ENCODE measurements at places on chromosomes 5 and 9.

DNA sequence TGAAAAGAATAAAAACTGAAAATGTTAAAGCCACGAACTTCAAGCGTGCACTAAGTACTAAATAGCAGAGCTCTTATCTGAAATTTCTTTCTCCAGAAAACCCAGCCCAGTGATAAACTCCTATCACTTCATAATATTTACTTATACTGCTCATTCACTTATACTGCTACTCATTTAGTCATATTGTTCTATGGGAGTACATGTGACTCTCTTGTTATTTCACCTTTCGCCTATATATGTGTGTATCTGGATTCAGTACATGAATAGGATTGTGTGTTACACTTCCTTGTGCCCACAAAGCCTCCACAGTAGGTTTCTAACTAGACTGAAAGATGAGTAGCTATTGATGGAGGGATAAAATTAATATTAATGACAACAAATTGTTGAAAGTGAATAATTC, 526.8 kb upstream of the GRAMD2B start:
- no peak for DNase-seq

GRCh38 chr5:118146824-118147223, 841.5 kb downstream of the DTWD2 start:
- no peak for DNase-seq

GRCh38 chr5:57094753-57095683, 78.8 kb upstream of the GPBP1 start:
- no peak for DNase-seq

DNA sequence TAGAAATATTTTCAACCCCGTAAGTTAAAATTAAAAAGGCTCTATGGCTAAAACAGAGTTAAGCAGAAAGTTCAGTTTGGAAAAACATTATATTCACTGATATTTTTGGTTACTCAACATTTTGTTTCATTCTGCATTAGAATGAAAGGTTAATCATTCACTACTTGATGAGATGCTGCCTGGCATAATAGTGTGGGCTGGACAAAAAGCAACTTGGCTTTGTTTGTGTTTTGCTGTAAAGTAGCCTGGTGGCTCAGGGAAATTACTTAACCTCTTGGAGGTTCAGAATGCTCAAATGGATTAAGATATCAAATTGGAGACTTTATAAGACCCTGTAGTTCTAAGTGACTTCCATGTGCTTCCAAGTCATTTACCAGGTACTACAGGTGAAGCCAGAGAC, 367.4 kb upstream of the TRPC7 start:
- DNase-seq = no peak

GRCh38 chr5:149780043-149780737, 50.1 kb downstream of the PPARGC1B start:
- no peak for DNase-seq

DNA sequence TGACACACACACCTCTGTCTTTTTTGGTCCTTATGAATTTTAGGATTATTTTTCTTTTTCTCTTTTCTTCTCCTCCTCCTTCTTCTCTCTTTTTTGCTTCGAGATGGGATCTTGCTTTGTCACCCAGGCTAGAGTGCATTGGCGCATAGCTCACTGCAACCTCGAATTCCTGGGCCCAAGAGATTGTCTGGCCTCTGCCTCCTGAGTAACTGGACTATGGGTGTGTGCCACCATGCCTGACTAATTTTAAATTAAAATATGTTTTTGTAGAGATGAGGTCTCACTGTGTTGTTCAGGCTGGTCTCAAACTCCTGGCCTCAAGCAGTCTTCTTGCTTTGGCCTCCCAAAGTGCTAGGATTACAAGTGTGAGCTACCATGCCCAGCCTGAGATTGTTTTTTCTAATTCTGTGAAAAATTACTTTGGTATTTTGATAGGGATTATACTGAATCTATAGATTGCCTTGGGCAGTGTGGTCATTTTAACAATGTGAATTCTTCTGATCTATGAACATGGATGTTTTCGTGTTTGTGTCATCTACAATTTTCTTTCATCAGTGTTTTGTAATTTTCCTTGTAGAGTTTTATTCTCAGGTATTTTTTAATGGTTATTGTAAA, 7.7 kb downstream of the AHRR start:
- DNase-seq = no peak

- DNase-seq = no peak
Observed at GRCh38 chr5:157120102-157120501, 11.3 kb upstream of the HAVCR2 start.

DNA sequence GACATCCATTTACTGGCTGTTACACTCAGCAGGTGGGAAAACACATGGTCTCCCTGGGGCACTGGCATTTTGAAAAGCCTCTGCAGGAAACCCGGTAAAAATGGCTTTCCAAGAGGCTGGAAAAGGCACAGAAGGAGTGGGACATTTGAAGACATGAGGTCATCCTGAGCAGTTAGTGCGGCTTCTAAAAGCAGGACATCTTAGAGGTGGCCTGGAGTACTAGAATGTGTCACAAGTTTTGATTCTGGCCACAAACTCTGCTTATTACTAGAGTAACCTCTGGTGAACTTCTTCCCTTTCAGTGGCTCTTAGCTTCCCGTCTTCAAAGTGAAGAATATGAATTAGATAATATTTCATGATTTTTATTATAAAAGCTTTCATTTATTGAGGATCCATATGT, 423.0 kb upstream of the BRINP1 start:
- DNase-seq = no peak

- no peak for DNase-seq
Observed at GRCh38 chr5:127562252-127562651, 44.8 kb downstream of the PRRC1 start.

DNA sequence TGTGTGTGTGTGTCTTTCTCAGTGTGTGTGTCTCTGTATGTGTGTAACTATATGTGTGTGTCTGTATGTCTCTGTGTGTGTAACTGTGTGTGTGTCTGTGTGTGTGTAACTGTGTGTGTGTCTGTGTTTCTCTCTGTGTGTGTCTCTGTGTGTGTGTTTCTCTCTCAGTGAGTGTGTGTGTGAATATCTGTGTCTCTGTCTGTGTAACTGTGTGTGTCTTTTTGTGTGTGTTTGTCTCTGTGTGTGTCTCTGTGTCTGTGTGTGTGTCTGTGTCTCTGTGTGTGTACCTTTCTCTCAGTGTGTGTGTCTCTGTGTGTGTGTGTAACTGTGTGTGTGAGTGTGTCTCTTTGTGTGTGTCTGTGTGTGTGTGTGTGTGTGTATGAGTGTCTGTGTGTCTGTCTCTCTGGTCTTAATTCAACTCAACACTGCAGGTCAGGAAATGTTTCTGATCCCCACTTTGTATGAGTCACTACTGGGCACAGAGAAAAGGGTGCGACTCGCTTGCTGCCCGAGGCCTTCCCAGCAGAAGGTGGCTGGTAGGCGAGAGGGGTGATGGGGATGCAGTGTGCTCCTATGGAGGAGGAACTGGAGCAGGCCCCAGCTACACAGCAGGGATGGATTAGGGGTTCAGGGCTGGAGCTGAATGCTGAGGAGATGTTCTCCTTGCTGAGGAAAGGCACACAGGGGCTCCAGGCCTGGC, 52.1 kb downstream of the NSG2 start:
- DNase-seq = no peak

DNA sequence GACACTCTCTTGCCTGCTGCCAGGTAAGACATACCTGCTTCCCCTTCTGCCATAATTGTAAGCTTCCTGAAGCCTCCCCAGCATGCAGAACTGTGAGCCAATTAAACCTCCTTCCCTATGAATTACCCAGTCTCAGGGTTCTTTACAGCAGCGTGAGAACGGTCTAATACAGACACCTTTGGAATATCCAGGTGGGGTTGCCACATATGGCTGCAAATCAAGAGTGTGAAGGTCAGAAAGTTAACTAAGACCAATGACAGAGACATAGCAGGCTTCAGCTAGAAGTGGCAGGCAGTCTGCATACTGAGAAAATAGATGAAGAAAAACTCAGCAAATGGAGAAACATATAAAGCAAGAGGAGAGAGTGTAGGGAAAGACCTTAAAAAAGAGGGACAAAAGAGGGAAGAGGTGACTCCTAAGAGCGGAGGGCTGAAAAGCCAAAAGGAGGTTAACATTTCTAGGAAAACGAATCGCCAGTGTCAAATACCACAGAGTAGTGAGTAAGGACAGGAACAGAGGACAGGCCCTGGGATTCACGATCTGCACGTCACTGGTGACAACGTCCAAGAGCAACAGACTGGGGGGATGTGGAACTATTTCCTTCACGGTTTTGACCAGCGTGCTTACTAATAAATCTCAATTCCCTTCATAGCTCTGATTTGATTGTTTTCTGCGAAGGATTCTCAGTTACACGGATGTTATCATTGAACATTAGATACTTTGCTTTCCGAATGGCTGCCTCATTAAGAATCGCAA, 1.7 kb upstream of the ACO1 start:
- no peak for DNase-seq

DNA sequence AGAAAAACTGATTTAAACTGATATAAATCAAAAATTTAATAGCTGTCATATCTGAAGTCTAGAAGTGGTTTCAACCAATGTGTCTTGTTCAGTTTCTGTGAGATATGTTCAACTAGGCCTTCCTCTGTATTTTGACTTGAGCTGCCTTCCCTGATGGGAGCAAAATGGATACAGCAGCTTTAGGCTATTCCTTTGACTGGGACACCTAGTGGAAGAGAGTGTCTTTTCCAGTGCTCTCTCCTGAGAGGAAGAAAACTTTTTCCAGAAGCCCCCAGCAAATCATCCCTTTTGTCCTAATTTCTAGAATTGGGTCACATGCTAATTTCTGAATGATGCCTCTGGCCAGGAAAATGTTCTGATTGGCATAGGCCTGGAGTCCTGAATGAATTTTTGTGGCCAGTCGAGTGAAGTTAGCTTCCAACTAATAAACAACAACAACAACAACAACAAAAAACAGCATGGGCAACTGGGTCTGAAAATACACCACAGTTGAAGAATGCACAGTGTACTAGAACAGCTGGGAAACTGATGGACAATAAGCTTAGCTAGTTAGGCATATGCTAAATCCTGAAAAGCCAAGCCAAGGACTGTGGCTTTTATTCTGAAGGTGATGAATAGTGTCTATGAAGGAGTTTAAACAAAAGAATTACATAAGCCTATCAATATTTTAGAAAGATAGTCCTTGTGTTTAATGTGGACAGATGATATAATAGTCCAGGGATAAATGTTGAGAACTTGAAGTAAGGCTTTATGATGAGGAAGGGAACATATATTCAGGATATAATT, 125.7 kb downstream of the FBN2 start:
- DNase-seq = no peak

DNA sequence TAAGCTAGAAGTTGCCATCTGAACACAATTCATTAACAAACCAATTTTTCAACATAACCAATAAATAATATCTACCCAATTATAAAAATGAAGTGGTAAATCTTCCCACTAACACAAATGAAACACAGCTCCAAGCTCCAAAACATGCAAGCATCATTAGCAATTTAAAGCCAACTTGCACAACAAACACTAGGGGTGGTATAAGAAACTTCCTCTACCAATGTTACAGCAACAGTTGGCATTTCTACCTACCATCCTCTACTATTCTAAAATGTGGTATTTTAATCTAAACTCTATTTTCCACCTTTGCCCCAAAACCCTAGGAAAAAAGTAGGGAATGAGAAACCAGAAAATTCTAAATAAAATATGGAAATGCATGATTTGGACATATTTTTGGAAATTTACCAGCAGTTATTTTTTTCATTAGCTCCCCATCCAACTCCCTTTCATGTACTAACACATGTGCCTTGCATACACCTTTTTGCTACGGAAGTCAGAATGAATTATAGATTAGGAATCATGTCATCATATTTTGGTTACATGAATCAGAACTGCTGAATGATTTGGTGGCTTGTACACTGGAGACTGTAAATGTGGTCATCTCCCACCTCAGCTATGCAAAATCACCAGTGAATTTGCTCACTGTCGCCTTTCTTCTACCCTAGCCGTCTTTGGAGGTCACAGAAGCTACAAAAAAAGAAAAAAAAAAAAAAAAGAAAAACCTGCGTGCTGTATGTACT, 4.1 kb downstream of the NR6A1 start:
- DNase-seq = no peak

- DNase-seq = no peak
Observed at GRCh38 chr9:130947618-130948140, 8.6 kb upstream of the FIBCD1 start.

DNA sequence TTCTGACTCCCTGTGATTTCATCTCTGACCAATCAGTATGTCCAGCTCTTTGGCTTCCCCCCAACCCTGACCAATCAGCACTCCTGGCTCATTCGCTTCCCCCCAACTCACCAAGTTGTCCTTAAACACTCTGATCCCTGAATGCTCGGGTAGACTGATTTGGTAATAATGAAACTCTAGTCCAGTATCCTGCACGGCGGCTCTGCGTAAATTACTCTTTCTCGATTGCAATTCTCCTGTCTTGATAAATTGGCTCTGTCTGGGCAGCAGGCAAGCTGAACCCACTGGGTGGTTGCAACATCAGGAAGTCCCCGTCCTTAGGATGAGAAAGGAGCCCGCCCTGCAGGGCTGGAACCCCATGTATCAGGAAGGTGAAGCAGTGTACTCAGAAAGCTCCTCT, 10.4 kb downstream of the FCN2 start:
- no peak for DNase-seq

GRCh38 chr9:79763671-79764285, 192.0 kb downstream of the TLE4 start:
- DNase-seq = no peak

- DNase-seq = no peak
Observed at GRCh38 chr9:18601956-18602355, 128.0 kb downstream of the ADAMTSL1 start.

GRCh38 chr5:172661526-172661925, 20.5 kb downstream of the NEURL1B start:
- no peak for DNase-seq

DNA sequence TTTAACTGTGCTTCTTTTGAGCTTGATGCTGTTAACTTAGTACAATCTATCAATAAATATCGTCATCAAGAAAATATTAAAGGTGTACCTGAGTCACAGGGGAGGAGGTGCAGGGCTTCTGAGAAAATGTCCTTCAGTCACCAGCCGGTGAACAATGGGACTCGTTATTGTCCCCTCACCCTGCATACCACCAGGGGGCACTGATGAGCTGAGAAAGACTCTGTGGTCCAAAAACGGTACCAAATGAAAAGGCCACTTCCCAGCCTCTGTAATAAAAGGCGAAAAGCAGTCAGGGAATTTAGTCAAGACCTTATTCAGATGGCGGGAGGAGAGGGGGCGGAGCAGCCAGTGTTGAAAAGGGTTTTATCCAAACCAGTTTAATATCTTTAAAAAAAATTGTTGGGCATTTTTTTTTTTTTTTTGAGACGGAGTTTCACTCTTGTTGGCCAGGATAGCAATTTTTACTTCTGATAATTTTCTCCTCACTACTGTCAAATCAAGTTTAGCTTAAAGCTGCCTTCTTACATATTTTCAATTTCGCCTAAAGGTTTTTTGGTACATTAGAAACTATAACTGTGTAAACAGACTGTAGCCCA, 271.9 kb upstream of the ADAMTS16 start:
- no peak for DNase-seq

Data from right renal cortex interstitium (tissue), 3 donors.